ENCODE measurements at places on chromosomes 1 and 21. TPM values are rescaled to one million over a fixed set of nuclear protein-coding genes. Genes with fewer than 3 reads are reported as not detected.

The SLC6A9 gene
- total RNA-seq = 5.3 TPM

The ARTN gene
- total RNA-seq = 0.25 TPM

The LYPD8 gene
- not detected for total RNA-seq

The ATP6V0B gene
- total RNA-seq = 150 TPM

The LEMD1 gene
- total RNA-seq = not detected

The CHRNB2 gene
- under 0.01 TPM for total RNA-seq

The MFAP2 gene
- 18.2 TPM for total RNA-seq

The LAMC1 gene
- total RNA-seq = 914 TPM

The BLZF1 gene
- 30.0 TPM for total RNA-seq

The NKAIN1 gene
- not detected for total RNA-seq

The MYOM3 gene
- total RNA-seq = 0.13 TPM

The PI4KB gene
- total RNA-seq = 35.9 TPM
